NCI-H524 treated with DMSO at 0.1 percent for 48 hours (cell line): ENCODE measurements at places on chromosomes 12 and 14.

- no peak for DNase-seq
Observed at GRCh38 chr12:126182619-126183236, 1117.5 kb downstream of the AACS start.

- DNase-seq: no peak
Observed at GRCh38 chr12:108340037-108340436, 926 bp upstream of the CMKLR1 start.

- no peak for DNase-seq
Observed at GRCh38 chr12:101564912-101565311, 29.9 kb upstream of the MYBPC1 start.

GRCh38 chr14:104547998-104548700, 31.4 kb upstream of the C14orf180 start:
- DNase-seq: no peak

GRCh38 chr12:100875771-100876170, 81.2 kb downstream of the ANO4 start:
- no peak for DNase-seq
